RWPE1 (cell line): ENCODE measurements at places on chromosomes 5 and 9.

GRCh38 chr5:145407300-145408047 is 427.7 kb downstream of the PRELID2 start:
- no peak for DNase-seq

DNA sequence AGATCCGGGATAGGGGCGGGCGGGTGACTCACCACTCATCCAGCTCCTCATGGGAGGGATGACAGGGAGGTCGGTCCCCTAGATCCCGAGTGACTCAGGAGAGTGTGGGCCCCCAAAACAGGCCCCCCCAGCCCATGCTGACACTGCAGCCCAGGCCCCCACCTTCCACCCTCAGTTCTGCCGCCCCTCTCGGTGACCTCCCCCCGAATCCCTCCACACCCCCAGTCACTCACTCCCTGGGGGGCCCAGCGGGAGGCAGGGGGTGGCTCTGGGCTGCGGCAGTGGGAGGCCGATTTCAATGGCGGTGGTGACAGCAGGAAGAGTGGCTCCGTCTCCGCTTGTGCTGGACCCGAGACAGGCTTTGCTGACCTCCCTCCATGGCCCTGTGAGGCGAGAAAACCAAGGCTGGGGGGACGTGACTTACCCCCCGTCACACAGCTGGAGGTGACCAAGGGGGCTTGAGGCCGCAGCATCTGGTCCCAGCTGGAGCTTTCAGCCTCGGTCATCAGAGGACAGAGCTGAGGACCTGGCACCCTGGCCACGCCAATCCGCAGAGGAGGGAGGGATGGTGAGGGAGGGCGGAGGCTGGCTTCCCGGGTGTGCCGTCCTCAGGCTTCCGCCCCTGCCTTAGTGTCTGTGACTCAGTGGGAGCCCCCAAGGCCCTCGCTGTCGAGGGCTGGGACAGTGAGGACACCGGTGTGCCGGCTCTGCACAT is 9.0 kb downstream of the GPSM1 start:
- DNase-seq = no peak

- DNase-seq = no peak
Observed at GRCh38 chr9:115507148-115507547, 389.2 kb upstream of the TNC start.

GRCh38 chr5:72507907-72508238 is 663 bp upstream of the ZNF366 start:
- DNase-seq = no peak

DNA sequence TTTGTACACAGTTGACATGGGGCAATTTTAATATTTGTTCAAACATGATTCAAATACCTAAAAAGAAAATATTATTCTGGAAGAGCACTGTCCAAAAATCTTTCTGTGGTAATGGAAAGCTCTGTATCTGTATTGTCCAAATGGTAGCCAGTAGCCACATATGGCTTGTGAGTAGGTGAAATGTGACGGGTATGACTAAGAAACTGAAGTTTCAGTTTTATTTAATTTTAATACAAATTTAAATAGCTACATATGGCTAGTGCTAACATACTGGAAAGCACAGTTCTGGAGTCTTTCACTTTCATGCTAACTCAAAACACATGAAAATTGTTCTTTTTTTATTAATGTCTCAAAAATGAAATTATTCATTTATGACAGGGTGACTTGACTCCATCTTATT is 132.6 kb downstream of the PLK2 start:
- no peak for DNase-seq

GRCh38 chr5:54761213-54761701 is 224.1 kb downstream of the ESM1 start:
- DNase-seq = no peak

DNA sequence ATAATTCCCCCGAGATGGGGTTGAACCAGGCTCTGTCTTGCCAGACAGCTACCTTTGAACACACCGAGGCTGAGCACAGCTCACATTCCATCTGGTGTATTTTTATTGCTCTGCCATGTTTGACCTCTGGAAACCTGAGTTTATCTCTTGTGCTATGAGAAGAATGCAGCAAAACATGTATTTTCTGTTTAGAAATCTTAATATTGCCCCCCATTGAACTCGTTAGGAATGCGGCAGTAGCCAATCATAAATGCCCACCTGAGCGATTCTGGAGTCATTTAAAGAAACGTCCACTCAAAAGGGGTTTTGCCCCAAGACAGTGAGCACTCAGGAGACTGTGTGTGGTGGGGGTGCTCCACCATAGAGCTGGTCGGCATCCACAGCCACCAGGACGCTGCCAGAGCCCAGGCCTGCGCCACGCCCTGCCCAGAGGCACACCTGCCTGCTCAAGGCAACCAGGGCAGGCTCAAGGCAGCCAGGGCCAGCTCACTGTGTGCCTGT is 26.9 kb downstream of the FGD3 start:
- peak; percentile 46 for DNase-seq

- no peak for DNase-seq
Observed at GRCh38 chr5:159858871-159859270, 57.4 kb upstream of the ADRA1B start.

GRCh38 chr5:125005266-125005665 is 258.8 kb upstream of the ZNF608 start:
- no peak for DNase-seq

DNA sequence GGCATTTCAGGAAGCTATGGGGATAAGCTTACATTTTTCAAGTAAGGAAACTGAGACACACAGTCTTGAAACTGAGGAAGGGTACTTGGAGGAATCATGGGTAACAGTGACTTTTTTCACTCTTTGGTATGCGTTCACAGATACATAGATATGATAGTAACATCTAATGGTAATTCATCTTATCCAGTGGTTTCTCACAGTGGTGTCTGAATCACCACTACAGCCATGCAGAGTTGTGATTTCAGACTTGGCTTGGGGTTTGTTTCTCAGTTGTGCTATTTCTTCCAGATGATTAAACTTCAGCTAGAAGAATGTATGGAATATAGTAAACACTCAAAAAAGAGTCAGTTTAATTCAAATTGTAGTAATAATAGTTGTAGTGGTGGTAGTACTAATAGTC is 239.1 kb upstream of the NUDT12 start:
- no peak for DNase-seq

GRCh38 chr5:59587489-59588337 is 305.8 kb downstream of the PDE4D start:
- DNase-seq = no peak

DNA sequence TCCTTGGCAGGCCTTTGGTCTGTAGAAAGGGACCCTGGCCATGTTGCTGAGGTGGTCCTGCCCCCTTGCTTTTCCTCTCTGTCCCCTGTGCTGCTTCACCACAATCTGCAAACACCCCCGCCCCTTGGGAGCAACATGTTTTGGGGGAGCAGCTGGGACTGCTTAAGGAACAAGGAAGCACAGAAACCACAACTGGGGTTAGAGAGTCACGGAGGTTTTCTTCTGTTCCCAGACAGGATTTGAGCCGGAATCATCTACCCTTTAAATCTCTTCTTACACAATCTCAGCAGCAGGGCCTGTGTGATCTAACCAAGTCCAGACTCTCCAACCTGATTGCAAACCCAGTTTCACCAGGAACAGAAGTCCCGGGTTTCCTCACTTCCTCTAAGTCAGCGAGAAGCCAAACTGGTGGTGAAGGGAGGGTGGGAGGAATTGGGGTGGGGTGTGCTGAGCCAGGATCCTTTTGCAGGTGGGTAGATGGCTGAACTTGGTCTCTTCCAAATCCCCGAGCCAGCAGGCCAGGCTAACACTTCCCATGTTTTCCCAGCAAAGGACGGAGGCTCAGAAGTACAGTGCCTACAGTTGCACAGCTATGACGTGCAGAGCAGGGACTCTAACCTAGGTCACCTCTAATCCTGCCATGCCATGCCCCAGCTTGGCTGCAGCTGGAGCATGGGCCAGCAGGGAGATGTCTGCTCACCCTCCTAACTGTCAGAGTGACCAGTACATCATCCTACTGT is 25.0 kb downstream of the SH3PXD2B start:
- DNase-seq = no peak

- no peak for DNase-seq
Observed at GRCh38 chr5:52998552-52999313, 9.6 kb downstream of the ITGA2 start.

GRCh38 chr9:68560071-68560844 is 19.6 kb upstream of the TMEM252 start:
- DNase-seq = no peak

DNA sequence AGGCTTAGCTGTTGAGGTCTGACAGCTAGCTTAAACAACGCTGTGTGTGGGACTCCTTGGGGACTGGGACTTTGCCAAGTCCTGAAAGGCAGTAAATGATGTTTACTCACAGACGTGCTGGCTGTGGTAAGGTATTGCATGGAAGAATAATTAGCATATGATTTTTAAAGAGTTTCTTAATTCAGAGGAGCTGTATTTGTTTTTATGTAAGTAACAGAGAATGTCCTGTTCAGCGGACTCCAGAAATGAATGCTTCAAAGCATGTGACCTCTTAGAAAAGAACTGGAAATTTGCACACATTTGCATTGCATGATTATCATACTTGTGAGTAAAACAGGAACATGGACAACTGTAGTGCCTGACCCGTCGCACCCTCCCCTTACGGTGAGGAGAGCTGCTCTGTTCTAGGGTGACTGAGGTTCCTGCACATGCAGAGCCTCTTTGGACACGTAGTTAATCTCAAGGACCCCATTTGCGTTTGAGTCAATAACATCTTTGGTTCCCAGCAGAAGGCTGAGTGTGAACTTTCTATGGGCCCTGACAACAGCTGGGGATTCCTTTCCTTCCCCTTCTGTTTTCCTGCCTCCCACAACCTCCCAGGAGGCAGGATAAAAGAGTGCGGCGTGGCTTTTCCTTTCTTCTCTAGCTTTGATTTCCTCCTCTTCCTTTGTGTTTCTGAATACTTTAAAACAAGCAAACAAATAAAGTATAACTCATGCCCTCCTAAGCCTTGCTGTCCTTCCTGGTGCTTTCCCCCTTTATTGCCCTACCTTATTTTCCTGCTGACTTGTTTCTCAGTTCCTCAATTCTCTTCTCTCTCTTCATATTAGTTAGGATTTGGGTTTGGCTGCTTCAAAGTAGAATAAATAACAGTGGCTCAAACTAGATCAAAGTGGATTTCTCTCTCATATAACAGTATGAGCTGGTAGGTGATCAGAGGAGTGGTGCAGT is 157.2 kb upstream of the CD180 start:
- DNase-seq = no peak

DNA sequence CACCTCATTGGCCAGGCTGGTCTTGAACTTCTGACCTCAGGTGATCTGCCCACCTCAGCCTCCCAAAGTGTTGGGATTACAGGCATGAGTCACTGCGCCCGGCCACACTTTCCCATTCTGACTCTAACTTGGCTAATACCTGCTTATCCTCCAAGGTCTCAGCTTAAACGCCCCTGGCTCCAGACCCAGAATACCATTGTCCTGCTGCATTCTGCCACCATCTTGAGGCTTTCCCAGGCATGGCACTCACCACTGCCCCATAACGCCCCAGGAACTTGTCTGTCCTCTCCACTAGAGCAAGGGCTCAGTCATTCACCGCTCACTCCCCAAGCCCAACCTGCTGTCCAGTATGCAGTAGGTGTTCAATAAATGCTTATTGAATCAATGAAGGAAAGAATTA is 39.8 kb downstream of the CAMK2A start:
- no peak for DNase-seq

DNA sequence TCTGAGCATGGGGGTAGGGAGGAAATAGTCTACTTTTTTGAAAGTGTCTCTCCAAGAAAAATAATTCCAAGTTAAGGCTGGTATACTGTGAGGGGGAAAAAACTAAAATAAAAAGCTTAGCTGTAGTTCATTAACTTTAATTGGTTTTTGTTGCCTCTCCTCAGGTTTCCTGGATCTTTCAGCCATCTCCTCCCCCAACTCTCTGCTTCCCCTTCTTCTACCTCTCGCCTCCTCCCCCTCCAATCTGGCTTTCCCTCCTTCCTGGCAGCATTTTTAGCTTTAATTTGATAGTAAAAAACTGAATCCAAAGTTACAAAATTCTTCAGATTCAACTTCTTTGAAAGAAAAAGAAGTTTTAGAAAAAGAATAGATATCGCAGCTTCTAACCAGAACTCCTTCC is 462.6 kb downstream of the CETN3 start:
- DNase-seq = no peak

DNA sequence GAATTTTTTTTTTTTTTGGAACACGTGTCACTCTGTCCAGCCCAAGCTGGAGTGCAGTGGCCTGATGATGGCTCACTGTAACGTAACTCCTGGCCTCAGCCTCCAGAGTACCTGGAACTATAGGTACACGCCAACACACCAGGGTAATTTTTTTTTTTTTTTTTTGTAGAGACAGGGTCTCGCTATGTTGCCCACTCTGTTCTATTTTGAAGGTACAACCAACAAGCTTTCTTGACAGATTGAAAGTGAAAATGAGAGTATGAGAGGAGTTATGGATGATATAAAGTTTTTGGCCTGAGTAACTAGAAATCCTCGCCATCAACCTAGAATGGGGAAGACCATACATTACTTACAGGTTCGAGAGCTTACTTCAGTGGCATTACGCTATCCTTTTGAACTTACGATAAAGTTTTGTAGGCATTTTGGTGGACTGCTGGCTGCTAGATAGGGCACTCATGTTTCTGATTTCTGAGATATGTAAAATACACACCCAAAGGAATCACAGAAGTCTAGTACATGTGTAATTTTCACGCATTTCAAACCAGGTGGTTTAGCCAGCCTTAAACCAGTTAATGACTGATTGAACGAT is 806 bp upstream of the CDC42SE2 start:
- no peak for DNase-seq

GRCh38 chr5:158139161-158139560 is 280.2 kb upstream of the CLINT1 start:
- DNase-seq = peak; percentile 24

DNA sequence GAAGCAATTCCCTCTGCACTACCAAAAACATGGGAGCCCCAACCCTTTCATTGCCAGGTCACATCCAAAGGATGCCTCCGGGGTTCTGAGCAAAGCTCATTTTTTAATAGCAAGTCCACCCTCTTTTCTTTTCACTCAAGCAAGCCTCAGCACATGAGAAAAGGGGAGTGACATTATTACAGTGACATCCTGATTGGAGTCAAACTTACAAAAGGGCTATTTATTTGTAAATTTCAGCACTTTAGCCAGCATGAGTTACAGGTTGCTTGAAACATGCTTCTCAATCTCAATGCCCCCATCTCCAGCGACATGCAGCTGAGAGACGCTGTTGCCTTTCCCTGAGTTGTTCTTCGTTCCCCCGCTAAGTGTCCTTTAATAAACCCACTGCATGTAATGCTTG is 238.4 kb upstream of the PANK3 start:
- DNase-seq = no peak
